ENCODE measurements at places on chromosomes 1 and 21. TPM values are rescaled to one million over a fixed set of nuclear protein-coding genes. Genes with fewer than 3 reads are reported as not detected.
A peak's percentile ranks its signal among the peaks of the same experiment; 100 is the strongest.

FMO5 gene
- total RNA-seq: 0.09 TPM

CITED4 gene
- total RNA-seq: 4.2 TPM

DMRTA2 gene
- total RNA-seq: not detected

NUP210L gene
- total RNA-seq: 0.07 TPM

UROD gene
- total RNA-seq: 85.9 TPM

SDF4 gene
- total RNA-seq: 164 TPM

BATF3 gene
- 249 TPM for total RNA-seq

FCRL2 gene
- total RNA-seq: not detected

GJA8 gene
- not detected for total RNA-seq

PRAMEF15 gene
- not detected for total RNA-seq

GRCh38 chr1:32647308-32648134, 2.8 kb downstream of the ZBTB8OS start:
- peaks cover 21% of the 10 kb centered on the region for H3K4me1 ChIP-seq
- no peaks in the 10 kb centered on the region for H3K27me3 ChIP-seq
- no peak for DNase-seq
- peaks cover 31% of the 10 kb centered on the region for H3K36me3 ChIP-seq

DNA sequence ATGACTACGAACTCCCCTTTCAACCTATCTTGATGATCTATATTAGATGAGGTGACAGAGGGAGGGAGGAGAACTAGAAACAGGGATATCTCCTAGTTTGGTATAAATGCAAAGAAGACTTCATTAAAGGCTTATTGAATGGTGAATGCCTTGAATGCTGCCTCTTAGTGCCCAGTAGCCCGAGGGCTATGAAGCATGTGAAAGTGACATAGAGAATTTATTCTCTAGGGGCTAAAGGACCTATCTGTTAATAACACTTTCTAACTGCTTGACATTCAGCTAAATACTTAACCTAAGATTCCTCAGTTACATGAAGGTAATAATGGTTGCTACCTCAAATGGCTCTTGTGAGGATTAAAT, 764.1 kb downstream of the LTN1 start:
- no peak overlapping the region for H3K27ac ChIP-seq
- DNase-seq: no peak
- no peaks in the 10 kb centered on the region for H3K36me3 ChIP-seq

DNA sequence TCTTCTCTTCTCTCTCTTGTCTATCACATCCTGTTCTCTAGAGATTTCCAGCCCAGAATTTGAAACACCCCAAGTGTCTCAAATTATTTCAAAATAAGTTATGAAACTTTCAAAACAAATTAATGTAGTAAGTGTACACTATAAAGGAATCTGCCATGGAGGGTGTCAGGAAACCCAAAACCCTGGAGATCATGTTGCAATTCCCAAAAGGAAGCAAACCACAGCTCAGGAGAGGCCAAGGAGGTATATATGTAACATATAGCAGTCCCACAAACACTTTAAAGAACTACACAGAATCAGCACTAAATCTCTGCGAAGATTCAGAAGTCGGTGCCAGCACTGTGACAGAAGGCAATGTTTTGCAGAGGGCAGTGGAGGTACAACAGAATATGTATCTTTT, 26.6 kb downstream of the PTPN14 start:
- H3K4me3 ChIP-seq: peak overlapping the region; percentile 4
- DNase-seq: no peak
- H3K4me1 ChIP-seq: peaks cover 37% of the 10 kb centered on the region
- peaks cover 9% of the 10 kb centered on the region for H3K36me3 ChIP-seq

DNA sequence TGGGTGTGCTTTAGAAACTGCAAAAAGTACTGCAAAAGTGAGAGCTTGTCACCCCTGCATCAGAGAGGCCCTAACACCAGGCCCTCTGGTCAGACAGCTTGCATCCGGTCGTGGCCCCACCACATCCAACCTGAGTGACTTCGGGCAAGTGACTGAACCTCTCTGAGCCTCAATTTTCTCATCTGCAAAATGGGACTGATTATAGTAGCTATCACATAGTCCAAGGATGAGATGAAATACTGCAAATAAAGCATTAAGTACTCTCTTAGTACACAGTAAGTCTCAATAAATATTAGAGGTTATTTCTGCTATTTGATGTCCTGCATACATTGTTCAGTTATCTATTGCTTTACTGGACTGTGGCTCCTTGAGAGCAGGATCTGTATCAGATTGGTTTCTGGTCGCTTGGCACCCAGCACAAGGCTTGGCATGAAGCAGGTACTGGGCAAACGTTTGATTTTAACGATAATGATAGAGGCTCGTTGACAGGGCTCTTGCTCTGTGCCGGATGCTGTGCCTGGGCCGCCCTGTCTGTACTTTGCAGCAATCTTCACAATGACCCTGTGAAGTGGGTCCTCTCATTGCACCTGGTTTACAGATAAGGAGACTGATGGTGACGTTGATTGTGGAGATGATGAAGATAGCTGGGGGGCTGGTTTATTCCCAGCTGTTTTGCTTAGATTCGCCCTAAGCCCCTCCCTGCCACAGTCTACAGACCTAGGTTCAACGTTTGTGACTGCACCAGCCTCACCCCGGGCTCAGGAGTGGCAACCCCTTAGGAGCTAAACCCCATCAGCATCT, 43.6 kb downstream of the RAP1GAP start:
- no peak overlapping the region for H3K27ac ChIP-seq
- peaks cover 10% of the 10 kb centered on the region for H3K27me3 ChIP-seq

- no peak for DNase-seq
- no peak overlapping the region for H3K4me3 ChIP-seq
- H3K27ac ChIP-seq: no peak overlapping the region
- H3K36me3 ChIP-seq: no peaks in the 10 kb centered on the region
- H3K4me1 ChIP-seq: no peaks in the 10 kb centered on the region
- H3K27me3 ChIP-seq: no peaks in the 10 kb centered on the region
Measured at GRCh38 chr1:78255846-78256245, 210.1 kb downstream of the GIPC2 start.

GRCh38 chr1:86375688-86376087, 20.4 kb downstream of the ODF2L start:
- DNase-seq: no peak
- peaks cover 7% of the 10 kb centered on the region for H3K4me1 ChIP-seq
- no peaks in the 10 kb centered on the region for H3K27me3 ChIP-seq
- peaks cover 41% of the 10 kb centered on the region for H3K36me3 ChIP-seq
- no peak overlapping the region for H3K4me3 ChIP-seq
- no peak overlapping the region for H3K27ac ChIP-seq

DNA sequence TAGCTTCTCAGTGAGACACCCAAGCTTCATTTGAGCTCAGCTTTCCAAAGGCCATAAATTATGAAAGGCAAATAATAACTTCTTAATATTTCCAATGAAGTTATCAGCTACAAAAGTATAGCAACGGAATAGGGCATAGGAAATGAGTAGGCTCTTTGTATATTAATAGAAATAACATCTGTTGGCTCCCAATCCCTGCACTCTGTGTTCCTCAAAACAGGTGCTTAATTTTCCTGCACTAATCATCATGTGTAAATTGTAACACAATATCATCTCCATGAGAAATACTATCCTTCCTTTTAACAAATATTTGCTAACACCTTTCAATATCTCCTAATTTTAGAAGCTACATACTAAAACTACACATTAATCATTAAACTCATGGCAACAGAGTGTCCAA, 19.2 kb upstream of the IFI44L start:
- H3K4me3 ChIP-seq: no peak overlapping the region
- H3K27ac ChIP-seq: no peak overlapping the region
- H3K27me3 ChIP-seq: peaks cover 5% of the 10 kb centered on the region
- DNase-seq: no peak
- H3K36me3 ChIP-seq: no peaks in the 10 kb centered on the region

DNA sequence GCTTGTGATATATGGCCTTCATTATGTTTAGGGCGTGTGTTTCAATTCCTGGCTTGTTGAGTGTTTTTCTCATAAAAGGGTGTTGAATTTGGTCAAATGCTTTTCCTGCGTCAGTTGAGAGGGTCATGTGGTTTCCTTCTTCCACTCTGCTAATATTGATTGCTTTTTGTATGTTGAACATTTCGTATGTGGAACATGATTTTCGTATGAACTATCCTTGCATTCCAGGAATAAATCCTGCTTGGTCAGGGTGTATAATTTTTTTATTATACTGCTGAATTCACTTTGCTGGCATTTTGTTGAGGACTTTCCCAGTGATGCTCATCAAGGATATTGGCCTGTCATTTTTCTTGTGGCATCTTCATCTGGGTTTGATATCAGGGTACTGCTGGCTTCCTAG, 4.7 kb upstream of the ATAD3A start:
- no peaks in the 10 kb centered on the region for H3K36me3 ChIP-seq
- peaks cover 19% of the 10 kb centered on the region for H3K4me1 ChIP-seq
- H3K27ac ChIP-seq: no peak overlapping the region
- no peaks in the 10 kb centered on the region for H3K27me3 ChIP-seq
- no peak for DNase-seq

DNA sequence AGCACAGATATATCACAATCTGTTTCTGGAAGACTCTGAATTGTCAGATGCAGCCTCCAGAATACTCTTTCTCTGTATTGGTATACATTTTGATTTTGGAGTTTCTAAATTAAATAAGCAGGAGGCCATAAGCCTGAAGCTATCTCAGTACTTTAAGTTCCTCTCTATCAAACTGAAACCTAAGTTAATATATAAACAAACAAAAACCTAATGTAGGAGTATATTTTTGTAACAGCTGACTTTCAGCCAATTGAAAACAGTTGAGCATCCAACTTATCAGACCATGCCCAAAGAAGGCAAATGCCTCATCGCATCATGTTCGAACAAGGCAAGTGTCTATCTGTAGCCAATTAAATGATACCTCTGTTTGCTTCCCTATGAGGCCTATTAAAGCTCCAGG, 1054.4 kb downstream of the AMY1C start:
- no peak overlapping the region for H3K4me3 ChIP-seq
- DNase-seq: no peak
- H3K4me1 ChIP-seq: no peaks in the 10 kb centered on the region
- H3K27me3 ChIP-seq: no peaks in the 10 kb centered on the region

DNA sequence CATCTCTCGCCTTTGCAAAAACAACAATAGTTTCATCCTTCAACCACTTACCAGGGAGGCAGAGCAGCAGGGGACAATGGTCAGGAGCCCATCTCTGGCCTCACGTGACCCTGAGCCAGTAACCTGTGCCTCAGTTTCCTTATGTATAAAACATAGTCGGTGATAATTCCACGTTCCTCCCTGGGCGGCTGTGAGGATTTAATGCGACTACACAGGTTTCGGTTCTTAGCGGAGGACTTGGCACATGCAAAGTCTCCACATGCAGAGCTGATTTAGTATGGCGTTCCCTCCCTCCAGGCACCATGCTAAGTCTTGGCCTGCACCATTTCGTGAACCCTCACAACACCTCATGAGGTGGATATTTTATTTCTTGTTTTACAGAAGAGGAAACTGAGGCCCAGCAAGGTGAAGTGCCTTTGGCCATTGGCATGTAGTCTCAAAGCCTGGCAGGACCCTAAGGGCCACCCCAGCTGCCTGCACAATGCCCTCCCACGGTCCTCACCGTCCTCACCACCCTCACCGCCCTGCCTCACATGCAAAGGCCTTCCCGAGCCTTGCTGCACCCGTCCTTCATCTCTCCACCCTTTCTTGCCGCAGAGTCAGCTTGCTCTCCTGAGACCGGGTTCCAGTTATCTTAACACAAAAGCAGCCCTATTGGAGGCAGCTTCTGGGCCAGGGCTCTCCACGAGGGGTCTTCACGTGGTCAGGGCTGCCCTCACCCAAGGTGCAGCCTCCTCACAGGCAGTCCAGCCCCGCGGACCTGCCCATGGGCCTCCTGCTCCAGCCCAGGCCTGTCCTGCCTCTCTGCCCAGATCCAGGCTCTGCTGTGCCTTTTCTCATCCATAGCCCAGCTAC, 48.9 kb downstream of the SYF2 start:
- peaks cover 11% of the 10 kb centered on the region for H3K27me3 ChIP-seq
- no peaks in the 10 kb centered on the region for H3K36me3 ChIP-seq
- H3K4me3 ChIP-seq: no peak overlapping the region
- no peak for DNase-seq
